ENCODE measurements at places on chromosomes 16 and 17.
A peak's percentile ranks its signal among the peaks of the same experiment; 100 is the strongest.

DNA sequence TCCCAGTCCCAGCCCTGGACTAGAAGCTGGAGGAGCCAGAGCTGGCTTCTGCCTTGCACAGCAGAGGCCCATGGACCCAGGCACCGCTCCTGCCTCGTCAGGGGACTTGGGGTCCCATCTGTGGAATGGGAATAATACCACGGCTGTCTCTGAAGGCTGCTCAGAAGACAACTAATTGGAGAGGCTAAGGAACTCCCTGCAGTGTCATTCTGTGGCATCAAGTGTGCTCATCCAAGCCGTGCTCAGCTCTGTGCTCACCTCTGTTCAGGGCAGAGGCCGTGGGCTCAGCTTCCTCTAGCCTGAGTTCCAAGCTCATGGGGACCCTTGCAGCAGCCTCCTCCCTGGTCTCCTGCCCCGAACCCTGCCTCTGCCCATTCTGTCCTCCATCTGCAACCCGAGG lies 31.8 kb downstream of the BEAN1 start:
- DNase-seq, result no peak

- DNase-seq, result no peak
Measured at GRCh38 chr16:50040710-50041109, 15.7 kb downstream of the CNEP1R1 start.

GRCh38 chr17:29588562-29589411 lies 661 bp downstream of the GIT1 start:
- DNase-seq, result no peak

DNA sequence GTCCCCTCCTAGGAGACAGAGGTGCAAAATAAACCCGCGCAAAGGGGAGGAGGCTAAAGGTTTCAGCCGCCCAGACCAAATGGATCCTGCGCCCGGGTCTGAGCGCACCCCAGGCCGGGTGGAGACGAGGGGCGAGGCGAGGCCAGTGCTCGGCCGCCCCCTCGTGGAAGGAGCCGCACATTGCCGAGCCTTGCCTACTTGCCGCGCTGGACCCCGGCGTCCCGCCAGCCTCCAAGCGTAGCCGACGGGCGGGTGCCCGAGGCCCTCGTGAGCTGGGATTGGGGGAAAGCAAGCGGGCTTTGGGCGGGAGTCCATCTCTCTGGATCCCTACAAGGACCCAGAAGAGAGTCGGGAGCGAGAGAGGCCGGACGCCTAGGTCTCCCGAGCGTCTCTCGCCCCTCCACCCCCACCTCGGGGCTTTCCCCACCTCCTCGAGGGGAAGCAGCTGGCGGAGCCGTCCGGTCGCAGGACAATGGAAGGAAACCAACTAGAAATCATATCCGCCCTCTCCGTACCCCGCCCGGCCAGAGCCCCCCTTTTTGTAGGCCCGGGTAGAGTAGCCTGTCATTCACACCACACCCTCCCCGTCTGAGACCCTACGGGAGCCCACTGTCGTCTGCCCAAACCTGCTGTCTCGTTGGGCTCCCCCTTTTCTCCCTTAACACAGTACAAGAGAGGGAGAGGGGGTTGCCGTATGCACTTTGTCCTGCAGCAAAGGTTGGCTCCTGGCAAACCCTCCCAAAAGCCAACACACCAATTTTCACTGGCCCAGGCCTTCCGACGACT lies 664 bp upstream of the BCL6B start:
- DNase-seq, result peak; percentile 75

- no peak for DNase-seq
Measured at GRCh38 chr17:82787081-82787848, 35.4 kb downstream of the TBCD start.

- no peak for DNase-seq
Measured at GRCh38 chr16:84503751-84504395, 586 bp downstream of the MEAK7 start.

DNA sequence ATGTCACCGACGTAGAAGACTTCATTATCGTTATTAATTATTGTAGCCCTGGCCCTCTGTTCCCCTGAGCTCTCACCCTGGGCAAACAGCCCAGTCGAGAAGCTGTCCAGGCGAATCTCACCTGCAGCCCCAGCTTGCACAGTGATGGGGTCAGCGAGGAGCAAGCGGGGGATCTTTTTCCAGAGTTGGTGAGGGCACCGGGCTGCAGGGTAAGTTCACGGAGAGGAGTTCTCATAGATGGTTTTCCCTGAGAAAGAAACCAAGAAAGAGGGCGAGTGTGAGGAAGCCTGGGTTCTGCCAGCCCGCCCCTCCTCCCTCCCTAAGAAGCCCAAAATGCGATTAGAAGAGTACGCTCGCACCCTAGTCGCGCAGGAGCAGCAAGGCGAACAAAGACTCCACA lies 436 bp downstream of the SPAG5 start:
- DNase-seq, result no peak

GRCh38 chr17:29138971-29139691 lies 41.1 kb downstream of the MYO18A start:
- peak; percentile 20 for DNase-seq
